ENCODE measurements at places on chromosomes 7 and 10. TPM values are rescaled to one million over a fixed set of nuclear protein-coding genes. Genes with fewer than 3 reads are reported as not detected.

DNA sequence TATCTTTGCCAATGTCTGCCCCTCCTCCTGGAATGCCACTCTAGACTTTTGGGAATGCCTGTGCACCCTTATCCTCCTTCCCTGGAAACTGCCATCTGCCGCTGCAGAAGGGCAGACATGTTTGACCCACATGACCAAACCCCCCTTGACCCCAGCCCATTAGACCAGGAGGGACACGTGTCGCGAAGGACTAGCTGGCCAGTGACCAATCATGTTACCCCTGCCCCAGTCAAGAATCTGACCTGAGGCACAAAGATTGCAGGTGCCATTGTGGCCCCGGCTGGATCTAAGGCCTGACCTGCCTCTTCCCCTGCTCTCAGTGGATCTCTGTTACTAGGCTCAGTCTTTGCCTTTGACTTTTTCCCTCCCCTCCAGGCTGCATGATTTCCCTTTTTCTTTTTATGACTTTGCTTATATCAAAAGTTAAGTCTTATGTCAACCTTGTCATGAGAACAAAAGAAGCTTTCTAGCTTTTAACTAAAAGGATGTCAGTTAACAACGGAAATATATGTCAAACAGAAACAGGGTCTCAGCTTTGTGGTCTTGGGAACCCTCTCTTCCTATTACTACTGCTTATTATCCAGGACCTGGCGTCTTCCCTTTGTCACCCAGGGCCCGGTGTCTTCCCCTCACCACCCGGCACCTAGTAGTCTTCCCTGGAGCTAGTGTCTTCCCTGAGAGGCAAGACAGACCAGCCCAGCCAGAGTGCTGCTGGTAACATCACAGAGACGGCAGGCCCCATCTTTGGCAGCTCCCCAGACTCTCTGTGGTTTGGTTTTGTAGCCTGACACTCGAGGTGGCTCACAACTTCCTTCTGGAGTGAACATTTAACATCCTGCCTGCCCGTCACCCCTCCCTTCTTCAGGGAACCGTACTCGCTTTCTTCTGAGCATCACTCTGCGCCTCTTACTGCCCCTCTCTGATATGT is 24.4 kb upstream of the PPIF start:
- DNase-seq = peak; percentile 68
- H3K4me1 ChIP-seq = peaks cover 54% of the 10 kb centered on the region
- peak overlapping the region; percentile 91 for H3K4me3 ChIP-seq
- H3K27ac ChIP-seq = peak overlapping the region; percentile 97
- no peaks in the 10 kb centered on the region for H3K27me3 ChIP-seq

GRCh38 chr10:79211616-79212015 is 135.7 kb upstream of the PPIF start:
- H3K27ac ChIP-seq = no peak overlapping the region
- H3K4me3 ChIP-seq = no peak overlapping the region
- no peak for DNase-seq
- no peaks in the 10 kb centered on the region for H3K27me3 ChIP-seq
- peaks cover 11% of the 10 kb centered on the region for H3K36me3 ChIP-seq

- DNase-seq = peak; percentile 54
- peaks cover 4% of the 10 kb centered on the region for H3K4me1 ChIP-seq
- peaks cover 24% of the 10 kb centered on the region for H3K27me3 ChIP-seq
- no peaks in the 10 kb centered on the region for H3K36me3 ChIP-seq
- H3K27ac ChIP-seq = no peak overlapping the region
- H3K4me3 ChIP-seq = peak overlapping the region; percentile 9
Measured at GRCh38 chr7:45259966-45260646, 102.5 kb downstream of the RAMP3 start.

CPN1 gene
- total RNA-seq = not detected

SEMA4G gene
- total RNA-seq = 0.96 TPM

GRCh38 chr7:17166824-17167379 is 131.6 kb upstream of the AHR start:
- H3K36me3 ChIP-seq = no peaks in the 10 kb centered on the region
- no peak overlapping the region for H3K27ac ChIP-seq
- no peak for DNase-seq

DNA sequence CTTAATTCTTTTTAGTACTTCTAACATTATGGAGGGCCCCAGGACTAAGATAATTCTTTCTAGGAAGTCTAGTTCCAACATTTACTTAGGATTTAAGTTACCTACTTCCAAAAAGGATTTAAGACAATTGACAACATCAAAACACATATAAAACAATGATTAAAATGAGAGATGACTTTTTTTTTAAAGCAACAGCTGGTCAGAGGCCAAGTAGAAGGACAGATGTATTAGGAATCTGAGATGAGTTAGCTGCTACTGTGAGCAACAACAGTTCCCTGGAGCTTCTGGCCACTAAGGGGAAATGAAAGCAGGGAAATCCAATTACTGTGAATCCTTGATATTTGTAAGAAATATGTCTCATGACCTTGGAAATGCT is 222.3 kb downstream of the PHTF2 start:
- peak overlapping the region; percentile 91 for H3K4me3 ChIP-seq
- peaks cover 16% of the 10 kb centered on the region for H3K27me3 ChIP-seq

MPP7 gene
- total RNA-seq = 21.6 TPM

PNLIPRP2 gene
- total RNA-seq = not detected

- peaks cover 40% of the 10 kb centered on the region for H3K27me3 ChIP-seq
- no peak overlapping the region for H3K4me3 ChIP-seq
- H3K4me1 ChIP-seq = peaks cover 11% of the 10 kb centered on the region
- peaks cover 6% of the 10 kb centered on the region for H3K36me3 ChIP-seq
- no peak for DNase-seq
Measured at GRCh38 chr7:12630513-12630819, 57.0 kb upstream of the ARL4A start.

DNA sequence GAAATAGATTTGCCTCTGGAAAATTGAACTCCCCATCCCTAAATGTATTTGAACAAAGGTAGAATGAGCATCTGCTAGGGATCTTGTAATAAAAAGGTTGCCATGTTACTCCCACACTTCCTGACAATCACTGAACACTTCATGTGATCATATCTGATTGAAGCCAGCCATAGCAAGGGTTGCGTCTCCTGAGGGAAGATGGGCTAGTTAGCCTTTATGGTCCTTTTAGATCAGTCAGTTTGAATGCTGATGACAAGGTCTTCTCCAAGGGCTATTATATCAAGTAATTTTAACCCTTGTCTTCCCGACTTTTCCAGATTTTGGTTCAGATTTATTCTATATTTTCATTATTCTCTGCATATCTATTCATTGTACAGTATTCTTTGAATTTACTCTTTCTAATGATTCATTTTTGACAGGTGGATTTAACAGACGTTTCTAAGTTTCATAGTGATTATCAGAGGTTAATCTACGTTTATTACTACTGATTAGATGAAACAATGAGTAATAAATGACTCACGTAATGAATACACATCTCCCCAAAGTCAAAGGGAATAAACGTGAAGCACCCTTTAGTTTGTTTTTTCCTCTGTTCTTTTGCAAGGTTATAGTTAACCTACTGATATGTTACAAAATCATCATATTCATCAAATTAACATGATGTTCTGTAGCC is 28.1 kb downstream of the CSGALNACT2 start:
- H3K27ac ChIP-seq = peak overlapping the region; percentile 63
- H3K4me3 ChIP-seq = no peak overlapping the region
- no peak for DNase-seq
- no peaks in the 10 kb centered on the region for H3K27me3 ChIP-seq
- H3K36me3 ChIP-seq = peaks cover 20% of the 10 kb centered on the region

GIMAP4 gene
- total RNA-seq = 62.1 TPM

DNA sequence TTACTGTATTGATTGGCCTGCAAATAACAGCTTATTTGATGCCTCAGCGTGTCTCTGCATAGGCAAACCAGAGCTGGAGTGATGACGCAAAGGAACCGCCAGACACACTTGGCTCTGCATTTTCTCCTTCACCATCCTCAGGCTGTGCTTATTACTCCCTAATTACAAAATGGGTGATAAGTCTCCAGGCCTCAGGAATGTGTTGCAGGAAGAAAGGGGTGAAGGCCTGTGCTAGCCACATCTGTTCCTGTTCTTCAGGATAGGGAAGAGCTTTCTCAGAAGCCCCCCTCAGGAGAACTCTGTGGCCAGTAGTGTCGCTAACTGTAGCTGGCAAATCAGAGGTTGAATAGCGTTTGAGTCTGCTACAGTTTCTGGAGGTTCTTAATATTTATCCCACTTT is 5.1 kb downstream of the TDRD1 start:
- no peak overlapping the region for H3K4me3 ChIP-seq
- H3K36me3 ChIP-seq = no peaks in the 10 kb centered on the region
- no peaks in the 10 kb centered on the region for H3K4me1 ChIP-seq
- H3K27me3 ChIP-seq = peaks cover 19% of the 10 kb centered on the region

DNAJB6 gene
- 266 TPM for total RNA-seq

DNA sequence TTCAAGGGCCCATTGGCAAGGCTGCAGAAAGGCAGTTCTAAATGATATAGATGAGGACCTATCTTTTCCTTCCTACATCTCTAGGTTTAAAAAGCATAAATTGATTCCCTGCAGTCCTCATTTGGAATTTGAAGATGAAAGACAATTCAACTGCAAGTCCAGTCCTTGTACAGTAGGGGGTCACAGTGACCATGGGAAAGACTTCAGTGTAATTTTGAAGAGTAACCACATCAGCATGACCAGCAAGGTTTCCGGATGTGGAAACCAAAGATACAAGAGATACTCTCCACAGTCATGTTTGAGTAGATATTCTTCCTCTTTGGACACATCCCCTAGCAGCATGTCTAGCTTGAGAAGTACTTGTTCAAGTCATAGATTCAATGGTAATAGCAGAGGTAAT is 539.3 kb upstream of the TEX47 start:
- no peaks in the 10 kb centered on the region for H3K27me3 ChIP-seq
- no peaks in the 10 kb centered on the region for H3K4me1 ChIP-seq
- no peak overlapping the region for H3K27ac ChIP-seq
- no peak for DNase-seq
- H3K36me3 ChIP-seq = no peaks in the 10 kb centered on the region

DNA sequence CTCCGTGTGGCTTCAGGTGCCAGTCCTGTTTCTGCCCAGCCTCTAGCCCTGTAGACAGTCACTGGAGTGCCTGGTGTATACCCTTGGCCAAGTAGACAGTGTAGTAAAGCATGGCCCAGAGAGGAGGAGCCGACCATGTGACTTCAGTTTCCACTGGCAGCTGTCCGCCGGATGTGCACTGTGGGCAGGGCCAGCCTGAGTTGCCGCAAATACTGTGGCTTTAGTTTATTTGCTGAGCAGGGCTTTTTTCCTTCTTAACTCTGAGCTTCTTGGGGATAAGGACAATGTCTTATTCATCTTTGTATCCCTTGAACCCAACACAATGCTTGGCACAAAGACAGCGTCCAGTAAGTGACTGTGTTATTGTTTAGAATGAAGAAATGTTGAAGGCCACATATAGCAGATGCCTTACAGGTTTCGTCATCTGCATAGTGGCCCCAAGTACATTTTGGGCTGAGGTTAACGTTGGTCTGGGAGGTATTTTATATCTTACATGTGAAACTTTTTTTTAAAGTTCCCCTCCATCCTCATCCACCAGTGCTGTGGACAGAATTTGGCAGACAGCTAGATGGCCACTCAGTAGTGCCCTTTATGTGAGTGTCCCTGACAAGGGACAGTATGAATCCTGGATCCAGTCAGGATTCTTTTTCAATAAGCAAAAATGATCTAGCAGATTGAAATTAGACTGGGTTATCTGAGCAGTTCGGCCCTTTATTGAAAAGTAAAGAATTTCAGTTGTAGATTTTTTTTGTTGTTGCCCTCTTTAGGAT is 40.6 kb downstream of the CYP17A1 start:
- no peak overlapping the region for H3K4me3 ChIP-seq
- DNase-seq = no peak
- peaks cover 25% of the 10 kb centered on the region for H3K4me1 ChIP-seq
- H3K27ac ChIP-seq = peak overlapping the region; percentile 34

DNA sequence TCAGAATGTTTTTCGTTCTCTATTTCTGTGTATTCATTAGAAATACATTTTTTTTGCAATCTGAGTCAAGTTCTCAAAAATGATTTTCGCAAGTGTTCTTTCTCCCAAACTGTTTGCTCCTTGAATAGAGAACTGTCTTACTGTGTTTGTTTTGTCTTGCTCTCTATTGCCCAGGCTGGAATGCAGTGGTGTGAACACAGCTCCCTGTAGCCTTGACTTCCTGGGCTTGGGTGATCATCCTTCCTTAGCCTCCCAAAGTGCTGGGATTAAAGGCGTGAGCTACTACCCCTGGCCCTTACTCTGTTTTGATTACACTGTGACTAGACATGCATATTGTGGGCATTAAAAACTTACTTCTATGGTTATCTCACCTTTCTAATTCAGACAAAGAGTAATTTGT is 56.7 kb downstream of the LUC7L2 start:
- H3K4me1 ChIP-seq = peaks cover 14% of the 10 kb centered on the region
- no peaks in the 10 kb centered on the region for H3K27me3 ChIP-seq
- no peak overlapping the region for H3K4me3 ChIP-seq
- H3K27ac ChIP-seq = peak overlapping the region; percentile 49
- H3K36me3 ChIP-seq = peaks cover 14% of the 10 kb centered on the region
- DNase-seq = no peak

IDI2 gene
- not detected for total RNA-seq

GRCh38 chr7:84139986-84140729 is 54.4 kb downstream of the SEMA3A start:
- no peak overlapping the region for H3K27ac ChIP-seq
- H3K27me3 ChIP-seq = no peaks in the 10 kb centered on the region
- no peak overlapping the region for H3K4me3 ChIP-seq
- H3K4me1 ChIP-seq = no peaks in the 10 kb centered on the region
- DNase-seq = no peak

MAGI2 gene
- total RNA-seq = 0.73 TPM

DNA sequence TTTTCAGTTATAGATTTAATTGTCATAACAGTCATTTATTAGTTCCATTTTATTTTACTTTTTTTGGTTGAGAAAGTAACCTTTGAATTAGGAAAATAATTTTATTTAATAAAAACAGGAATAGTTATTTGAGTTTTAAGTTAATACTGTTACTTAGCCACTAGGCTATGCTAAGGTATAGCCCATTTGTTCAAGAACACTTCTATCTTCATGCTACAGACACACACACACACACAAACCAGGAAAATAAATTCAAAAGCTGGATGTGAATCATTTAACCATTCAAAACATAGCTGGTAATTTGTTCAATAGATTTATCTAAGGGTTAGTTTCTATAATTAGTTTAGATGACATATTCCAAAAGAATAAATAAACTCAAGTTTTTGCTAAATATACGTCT is 148.4 kb downstream of the RNF133 start:
- no peak for DNase-seq
- no peaks in the 10 kb centered on the region for H3K4me1 ChIP-seq
- H3K4me3 ChIP-seq = no peak overlapping the region
- no peaks in the 10 kb centered on the region for H3K27me3 ChIP-seq
